Tibial artery (tissue), 4 donors: ENCODE measurements at places on chromosomes 5 and 9.
A peak's percentile ranks its signal among the peaks of the same experiment; 100 is the strongest.

GRCh38 chr9:113625486-113625885, 162.0 kb downstream of the RGS3 start:
- peak; percentile 14 for DNase-seq

DNA sequence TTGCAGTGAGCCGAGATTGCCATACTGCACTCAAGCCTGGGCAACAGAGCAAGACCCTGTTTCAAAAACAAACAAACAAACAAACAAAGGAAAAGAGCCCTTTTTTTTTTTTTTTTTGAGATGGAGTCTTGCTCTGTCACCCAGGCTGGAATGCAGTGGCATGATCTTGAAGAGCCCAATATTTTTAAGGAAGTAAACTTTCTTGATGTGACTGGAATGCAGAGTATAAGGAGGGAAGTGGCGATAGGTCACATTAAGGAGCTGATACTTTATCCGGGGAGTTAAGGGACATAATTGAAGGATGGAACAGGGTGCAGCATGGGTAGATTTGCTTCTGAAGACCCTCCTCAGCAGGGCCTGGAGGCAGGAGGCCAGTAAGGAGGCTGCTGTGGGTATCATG, 13.0 kb downstream of the NAIF1 start:
- DNase-seq: no peak

GRCh38 chr5:124755565-124755964, 9.1 kb upstream of the ZNF608 start:
- no peak for DNase-seq

- DNase-seq: no peak
Measured at GRCh38 chr5:160835818-160836528, 16.0 kb downstream of the ATP10B start.

- no peak for DNase-seq
Measured at GRCh38 chr9:121883281-121884056, 209.6 kb downstream of the TTLL11 start.

DNA sequence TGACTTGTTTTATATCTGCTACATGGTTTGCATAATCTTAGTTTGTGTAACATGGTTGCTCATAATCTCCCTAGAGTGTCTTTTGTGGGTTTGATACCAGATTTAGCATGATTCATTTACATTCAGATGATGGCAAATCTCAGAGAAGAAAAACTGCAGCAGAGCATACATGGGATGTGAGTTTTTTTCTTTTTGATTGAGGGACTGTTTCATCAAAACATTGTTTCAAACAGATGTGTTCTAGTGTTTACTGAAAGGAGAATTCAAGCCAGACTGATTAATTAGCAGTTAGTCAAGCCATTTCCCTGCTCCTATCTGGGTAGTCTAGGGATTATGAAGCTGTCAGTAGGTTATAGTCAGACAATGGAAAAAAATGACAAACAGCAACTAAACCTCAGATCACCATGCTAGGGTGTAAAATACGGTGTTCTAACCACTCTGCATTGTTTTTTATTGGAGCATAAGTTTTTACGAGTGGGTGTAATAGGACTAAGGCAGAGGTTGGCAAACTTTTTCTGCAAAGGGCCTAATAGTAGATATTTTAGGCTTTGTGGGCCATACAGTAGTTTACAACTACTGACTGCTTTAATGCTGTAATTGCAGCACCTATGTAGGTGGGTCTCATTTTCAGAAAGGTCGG, 10.5 kb upstream of the GDNF start:
- DNase-seq: no peak

DNA sequence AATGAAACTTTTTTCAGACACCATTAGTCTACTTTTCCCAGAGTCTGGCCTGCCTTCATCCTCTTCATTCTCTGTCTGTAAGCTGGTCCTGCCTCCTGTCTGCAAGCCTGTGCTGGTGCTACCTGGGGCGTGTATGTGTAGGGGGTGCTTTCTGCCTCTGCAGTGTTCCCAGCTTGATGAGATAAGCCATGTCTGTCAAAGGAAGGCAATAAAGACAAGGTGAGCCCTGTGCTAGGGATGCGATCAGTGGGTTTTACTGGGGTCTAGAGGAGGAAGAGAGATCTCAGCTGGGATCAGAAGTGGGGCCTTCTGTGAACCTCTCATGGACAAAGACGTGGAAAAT, 78.0 kb upstream of the TGFBR1 start:
- DNase-seq: no peak

DNA sequence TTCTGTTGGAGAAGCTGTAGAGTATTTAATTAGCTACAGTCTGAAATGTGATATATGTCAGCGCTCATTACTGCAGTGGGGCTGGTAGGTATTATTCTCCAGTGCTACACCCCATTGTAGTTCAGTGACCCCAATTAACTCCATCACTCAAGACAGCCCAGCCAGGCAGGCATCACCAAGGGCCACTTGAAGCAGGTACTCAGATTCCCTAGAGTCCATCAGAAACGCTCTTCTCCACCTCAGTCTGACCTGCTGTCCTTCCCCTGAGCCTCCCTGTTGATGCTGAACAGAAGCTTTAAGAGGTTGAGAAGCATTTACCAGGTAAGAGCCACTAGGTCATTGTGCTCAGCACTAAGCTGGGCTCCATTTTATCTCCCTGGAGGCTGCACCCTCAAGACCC, 71.8 kb downstream of the GALNT10 start:
- no peak for DNase-seq

- no peak for DNase-seq
Measured at GRCh38 chr9:84466580-84467285, 126.2 kb upstream of the SLC28A3 start.

- DNase-seq: no peak
Measured at GRCh38 chr9:91417602-91418214, 5.9 kb downstream of the NFIL3 start.

GRCh38 chr9:106438928-106439327, 424.0 kb upstream of the ZNF462 start:
- no peak for DNase-seq

DNA sequence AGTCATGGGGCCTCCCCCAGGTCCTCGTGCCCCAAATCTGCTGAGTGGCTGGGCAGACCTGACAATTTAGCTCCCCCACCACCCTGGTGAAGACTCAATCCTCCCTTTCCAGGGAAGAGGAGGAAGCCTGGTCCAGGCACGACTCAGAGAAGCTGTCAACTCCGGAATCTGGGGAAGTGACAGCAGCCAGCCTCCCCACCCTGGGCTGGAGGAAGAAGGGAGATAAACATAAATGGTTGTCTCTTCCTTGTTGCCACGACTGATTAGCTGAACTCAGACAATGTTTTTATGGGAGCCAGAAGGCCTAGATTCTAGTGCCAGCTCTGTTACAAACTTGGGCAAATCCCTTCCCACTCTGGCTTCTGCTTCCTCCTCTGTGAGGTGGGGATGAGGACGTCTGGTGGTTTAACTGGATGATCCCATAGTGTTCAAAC, 15.4 kb downstream of the CCDC69 start:
- no peak for DNase-seq

DNA sequence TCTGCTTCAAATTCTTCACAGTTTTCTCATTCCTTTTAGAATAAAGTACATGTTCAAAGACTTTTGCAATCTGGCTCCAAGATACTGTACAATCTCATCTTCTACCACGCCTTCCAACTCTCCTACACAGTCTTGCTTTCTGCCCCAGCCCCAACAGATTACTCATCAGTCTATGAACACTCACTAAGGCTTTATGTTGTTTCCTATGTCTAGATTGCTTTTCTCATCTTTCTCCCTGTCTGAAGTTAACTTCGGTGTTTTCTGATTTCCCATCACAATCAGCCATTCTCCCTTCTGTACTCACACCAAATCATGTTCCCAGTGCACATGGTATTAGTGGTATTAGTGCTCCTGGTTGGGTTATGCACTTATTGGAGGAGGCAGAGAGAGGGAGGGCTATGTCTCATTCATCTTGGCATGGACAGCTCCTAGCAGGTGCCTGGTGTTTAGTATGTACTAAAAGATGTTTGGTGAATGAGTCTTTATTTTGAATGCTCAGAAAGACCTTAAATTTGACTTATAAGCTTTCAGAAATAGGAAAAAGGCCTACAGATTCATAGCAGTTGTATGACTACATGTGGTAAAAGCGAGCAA, 44.0 kb upstream of the ZNF608 start:
- no peak for DNase-seq

DNA sequence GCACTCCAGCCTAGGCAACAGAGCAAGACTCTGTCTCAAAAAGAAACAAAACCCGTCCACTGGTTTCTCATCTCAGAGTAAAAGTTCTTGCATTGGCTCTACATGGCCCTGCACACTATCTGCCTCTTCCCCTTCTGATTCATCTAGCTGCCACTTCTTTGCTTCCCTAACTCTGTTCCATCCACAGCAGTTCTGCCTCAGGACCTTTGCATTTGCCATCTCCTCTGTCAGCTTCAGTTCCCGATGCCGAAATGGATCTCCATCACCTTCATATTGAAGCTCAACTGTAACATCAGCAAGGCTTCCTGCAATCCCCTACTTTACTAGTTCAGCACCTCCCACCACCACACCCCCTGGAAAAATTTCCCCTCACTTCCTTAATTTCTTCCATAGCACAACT, 1.2 kb upstream of the PIGO start:
- no peak for DNase-seq

DNA sequence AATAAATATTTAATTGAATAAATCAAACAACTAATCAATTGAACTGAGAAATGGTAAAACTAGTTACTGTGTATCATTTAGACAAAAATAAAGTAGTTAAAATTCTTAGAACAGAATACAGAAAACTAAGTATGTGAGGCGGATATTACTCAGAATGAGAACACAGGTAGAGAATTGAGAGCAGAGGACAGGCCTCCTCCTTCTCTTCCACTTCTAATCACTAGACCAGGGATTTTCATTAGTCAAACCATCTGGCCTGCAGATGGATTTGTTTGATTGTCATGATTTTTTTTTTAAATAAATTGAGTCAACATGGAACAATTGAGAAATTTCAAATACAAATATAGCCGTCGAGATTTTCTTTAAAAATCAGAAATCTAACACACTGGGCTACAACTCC, 198.6 kb upstream of the HMHB1 start:
- no peak for DNase-seq

- no peak for DNase-seq
Measured at GRCh38 chr9:77819657-77820056, 171.5 kb upstream of the GNA14 start.

DNA sequence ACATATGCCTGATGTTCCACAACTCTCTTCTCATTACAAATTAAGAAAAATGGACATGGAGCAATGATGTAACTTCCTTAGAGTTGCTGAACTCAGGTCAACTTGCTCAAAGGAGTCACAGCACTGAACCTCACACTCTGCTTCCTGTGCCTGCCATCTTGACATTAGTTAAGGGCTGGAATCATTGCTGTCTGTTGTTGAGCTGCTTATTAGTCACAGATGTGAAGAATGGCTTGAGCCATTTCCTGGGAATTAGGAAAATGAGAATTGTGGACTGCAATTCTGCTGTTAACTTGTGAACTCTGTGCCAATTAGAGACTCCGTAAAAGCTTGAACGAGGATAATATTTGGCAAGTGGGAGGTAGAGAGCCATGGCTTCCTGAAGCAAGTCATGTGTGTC, 212.0 kb downstream of the ADAMTS12 start:
- no peak for DNase-seq

GRCh38 chr5:14675865-14676300, 11.4 kb downstream of the OTULIN start:
- no peak for DNase-seq

- no peak for DNase-seq
Measured at GRCh38 chr9:77028478-77028877, 9.0 kb downstream of the FOXB2 start.

DNA sequence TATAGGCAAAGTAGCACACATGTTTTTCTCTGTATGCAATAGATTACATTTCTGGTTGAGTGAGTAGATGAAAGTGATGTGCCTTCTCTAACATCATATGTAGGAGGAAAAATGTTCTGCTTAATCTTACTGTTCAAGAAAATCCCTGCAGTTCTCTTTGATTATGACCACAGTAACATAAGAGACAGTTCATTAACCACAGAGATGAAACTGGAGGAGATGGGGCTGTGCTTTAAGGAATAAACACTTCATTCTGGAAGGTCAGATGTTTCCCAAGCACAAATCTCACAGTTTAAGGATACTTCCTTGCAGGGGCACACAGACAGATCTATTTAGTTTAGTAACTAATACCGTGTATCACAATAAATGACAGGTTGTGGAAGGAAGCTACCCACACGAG, 150.2 kb downstream of the SEMA5A start:
- no peak for DNase-seq

- DNase-seq: no peak
Measured at GRCh38 chr5:23445573-23445972, 61.8 kb upstream of the PRDM9 start.

- no peak for DNase-seq
Measured at GRCh38 chr5:59760785-59761348, 132.7 kb downstream of the PDE4D start.

GRCh38 chr5:62596096-62596495, 17.5 kb downstream of the LRRC70 start:
- DNase-seq: no peak

- no peak for DNase-seq
Measured at GRCh38 chr9:6598249-6598725, 47.2 kb downstream of the GLDC start.

- DNase-seq: no peak
Measured at GRCh38 chr9:88072831-88073375, 65.4 kb downstream of the SPATA31C2 start.

- no peak for DNase-seq
Measured at GRCh38 chr9:117169089-117169621, 245.7 kb downstream of the ASTN2 start.

DNA sequence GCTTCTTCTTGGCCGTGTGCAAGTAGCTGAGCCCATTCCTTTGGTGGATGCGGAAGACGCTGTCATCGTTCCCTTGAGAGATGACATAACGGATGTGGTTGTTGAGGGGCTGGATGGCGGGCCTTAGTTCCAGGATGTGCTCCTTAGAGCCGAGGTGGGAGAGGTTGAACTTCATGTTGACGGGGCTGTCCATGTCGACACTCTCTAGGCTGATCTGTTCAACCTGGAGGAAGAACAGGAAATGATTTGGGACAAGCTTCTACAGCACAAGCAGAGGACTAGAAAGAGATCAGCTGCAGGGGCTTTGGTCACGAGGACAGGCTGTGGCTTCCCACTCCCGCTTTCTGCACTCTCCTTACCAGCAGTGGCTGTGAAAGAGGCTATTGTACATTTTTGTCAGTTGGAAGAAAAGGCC, 176.0 kb downstream of the SLC12A2 start:
- no peak for DNase-seq

DNA sequence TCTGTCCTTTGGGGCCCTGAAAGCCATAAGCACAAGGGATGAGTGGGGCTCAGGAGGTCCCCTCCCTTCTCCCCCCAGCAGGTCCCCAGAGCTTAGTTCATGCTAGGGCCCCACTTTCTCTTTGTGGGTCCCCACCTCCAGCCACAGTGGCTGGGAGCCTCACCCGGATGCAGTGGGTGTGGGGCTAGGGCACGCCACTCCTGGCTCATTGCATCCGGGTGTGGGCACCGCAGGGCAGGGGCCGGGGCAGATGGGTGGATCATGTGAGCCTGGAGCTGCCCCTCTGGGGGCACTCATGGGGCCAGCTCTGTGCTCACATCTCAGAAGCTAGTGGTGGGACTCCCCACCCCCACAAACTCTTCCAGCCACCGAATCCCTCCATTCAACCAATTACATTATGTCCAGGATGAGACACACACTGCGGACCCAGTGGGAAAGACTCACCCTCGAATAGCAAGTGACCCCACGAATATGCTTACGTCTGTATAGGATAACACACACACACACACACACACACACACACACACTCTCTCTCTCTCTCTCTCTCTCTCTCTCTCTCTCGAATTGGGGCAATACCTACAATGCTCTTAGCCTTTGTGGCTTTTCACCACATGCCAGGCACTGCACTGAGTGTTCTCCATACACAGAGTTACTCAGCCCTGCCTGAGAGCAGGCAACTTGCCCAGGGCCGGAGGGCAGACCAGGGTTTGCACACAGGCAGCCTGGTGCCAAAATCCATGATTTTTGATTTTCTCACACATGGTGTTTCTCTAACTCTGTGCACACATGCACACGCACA, 16.8 kb upstream of the PHYKPL start:
- DNase-seq: no peak
